ENCODE measurements at places on chromosomes 12 and 14.
A peak's percentile ranks its signal among the peaks of the same experiment; 100 is the strongest.

GRCh38 chr14:32561520-32561919 lies 232.4 kb downstream of the AKAP6 start:
- DNase-seq, result no peak

DNA sequence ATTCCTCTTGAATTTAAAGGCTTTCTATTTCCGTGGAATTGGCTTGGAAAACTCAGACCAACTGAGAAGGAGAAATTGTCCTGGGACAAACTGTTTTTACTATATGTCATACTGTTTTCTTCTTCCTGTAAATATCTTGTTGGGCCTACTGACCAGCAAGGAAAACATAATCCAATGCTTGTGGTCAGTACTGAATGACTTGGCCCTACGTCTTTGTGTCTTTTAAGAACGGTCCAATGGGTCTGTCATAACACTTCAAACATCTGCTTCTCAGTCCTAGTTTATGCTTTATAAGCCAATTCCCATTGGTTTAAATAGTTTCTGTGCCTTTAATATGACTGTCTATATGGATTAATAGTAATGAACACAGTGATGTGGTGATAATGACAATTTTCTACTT lies 248.5 kb upstream of the DDHD1 start:
- DNase-seq, result no peak

GRCh38 chr14:94031161-94031882 lies 5.2 kb downstream of the OTUB2 start:
- no peak for DNase-seq

DNA sequence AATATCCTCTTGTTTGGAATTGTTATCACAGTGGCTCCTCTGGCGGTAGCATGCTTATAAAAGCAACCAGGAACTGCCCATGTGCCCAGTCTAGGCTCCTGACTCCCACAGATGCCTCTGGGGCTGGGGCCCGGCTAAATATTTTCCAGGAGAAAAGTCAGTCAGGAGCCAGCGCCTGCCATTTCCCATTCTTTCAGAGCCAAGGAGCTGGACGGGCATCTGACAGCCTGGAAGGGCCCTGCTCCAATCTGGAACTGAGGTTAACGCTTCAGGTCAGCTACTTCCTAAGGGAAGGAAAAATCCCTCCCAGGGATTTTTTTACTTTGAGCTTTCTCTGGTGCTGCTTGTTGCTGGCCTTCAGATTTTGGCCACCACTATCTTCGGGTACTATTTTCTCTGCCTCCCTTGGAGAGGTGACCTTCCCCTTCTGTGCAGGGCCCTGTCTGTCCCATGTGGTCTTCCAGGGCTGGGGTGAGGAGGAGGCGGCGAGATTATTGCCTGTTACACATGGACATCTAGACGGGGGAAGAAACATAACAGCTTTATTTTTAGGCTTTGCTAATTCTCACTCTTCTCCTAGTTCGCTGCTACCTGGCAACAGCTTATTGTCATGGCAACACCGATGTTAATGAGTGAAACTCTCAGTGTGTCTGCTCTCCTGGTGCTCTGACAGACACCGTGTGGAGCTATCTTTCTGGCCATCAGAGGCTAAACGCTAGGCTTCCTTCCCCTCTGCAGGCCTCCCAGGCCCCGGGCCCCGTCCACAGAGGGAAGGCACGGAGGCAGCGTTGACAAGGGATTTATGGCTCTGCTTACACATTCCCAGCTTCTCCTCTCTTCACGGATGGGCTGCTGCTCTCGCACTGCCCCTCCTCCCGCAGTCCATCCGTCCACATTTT lies 160.4 kb downstream of the CACNA1C start:
- DNase-seq, result no peak

- DNase-seq, result no peak
Observed at GRCh38 chr12:88111074-88111652, 30.7 kb downstream of the CEP290 start.

- no peak for DNase-seq
Observed at GRCh38 chr14:68145539-68145938, 326.0 kb downstream of the RAD51B start.

DNA sequence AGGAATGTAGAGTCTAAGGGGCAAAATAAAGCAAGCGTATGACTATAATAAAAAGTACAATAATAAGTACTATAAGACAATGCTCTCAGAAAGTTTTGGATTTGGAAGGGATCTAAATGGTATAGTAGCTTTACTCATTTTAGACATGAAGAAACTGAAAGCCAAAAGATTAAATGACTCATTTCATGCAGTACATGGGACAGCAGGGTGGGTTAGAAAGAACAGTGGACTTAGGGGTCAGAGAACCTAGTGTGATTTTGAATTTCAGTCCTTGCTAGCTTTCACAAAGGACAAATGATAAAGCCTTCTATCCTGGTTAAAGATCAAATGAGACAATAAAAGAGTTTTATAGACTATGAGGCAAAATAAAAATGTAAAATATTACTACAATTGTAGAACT lies 6.8 kb upstream of the LEMD3 start:
- DNase-seq, result no peak

DNA sequence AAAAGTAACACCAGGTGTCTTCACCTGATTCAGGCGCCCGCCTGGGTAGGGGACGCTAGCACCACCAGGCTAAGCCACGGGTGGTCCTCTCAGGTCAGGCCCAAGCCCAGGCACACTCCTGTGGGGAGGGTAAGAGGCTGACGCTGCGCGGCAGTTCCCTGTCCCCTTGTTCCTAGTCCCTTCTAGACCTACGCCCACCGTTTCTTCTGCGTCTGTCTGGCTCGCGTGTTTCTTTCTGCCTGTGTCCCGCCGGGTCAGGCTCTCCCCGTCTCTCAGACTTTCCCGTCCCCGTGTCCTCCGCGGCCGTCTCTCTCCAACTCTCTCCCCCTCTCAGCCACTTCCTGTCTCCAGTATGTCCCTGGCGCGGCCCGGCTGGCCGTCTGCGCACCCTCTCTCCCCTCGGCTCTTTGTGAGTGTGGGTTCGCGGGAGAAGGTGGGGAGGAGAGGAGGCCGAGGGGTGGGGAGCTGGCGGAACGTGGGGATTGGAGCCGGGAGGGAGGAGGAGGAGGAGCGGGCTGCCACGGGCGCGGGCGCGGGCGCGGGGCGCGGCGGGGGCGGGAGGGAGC lies 3.1 kb upstream of the TNS2 start:
- DNase-seq, result peak; percentile 48

GRCh38 chr12:45685680-45686079 lies 43.8 kb upstream of the ARID2 start:
- DNase-seq, result no peak

DNA sequence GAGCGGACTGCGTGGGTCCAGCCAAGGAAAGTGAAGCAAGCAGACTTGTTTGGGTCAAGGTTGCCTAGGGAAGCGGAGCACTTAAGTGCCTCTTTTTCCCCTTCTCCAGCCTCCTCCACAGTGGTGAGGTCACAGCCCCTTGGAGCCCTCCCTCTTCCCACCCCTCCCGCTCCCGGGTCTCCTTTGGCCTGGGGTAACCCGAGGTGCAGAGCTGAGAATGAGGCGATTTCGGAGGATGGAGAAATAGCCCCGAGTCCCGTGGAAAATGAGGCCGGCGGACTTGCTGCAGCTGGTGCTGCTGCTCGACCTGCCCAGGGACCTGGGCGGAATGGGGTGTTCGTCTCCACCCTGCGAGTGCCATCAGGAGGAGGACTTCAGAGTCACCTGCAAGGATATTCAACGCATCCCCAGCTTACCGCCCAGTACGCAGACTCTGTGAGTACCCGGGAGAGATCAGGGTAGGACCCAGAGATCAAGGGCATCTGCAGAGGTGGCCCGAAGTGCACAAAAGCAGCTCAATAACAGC lies at the start of gene TSHR:
TSS of gene TSHR (plus strand) at position 206 of the 526 bp plus-strand sequence. CDS start at position 266, 60 bp downstream.
- no peak for DNase-seq

All from activated T-cell treated with anti-CD3 and anti-CD28 coated beads for 48 hours (primary cell).